Stimulated activated CD4-positive, alpha-beta T cell treated with anti-CD3 and anti-CD28 coated beads, Interleukin-15, amount 100 ng/mL, for 1 hour (primary cell): ENCODE measurements at places on chromosomes 7 and 10.

- DNase-seq = no peak
Measured at GRCh38 chr7:90607196-90607595, 11.1 kb downstream of the CDK14 start.

DNA sequence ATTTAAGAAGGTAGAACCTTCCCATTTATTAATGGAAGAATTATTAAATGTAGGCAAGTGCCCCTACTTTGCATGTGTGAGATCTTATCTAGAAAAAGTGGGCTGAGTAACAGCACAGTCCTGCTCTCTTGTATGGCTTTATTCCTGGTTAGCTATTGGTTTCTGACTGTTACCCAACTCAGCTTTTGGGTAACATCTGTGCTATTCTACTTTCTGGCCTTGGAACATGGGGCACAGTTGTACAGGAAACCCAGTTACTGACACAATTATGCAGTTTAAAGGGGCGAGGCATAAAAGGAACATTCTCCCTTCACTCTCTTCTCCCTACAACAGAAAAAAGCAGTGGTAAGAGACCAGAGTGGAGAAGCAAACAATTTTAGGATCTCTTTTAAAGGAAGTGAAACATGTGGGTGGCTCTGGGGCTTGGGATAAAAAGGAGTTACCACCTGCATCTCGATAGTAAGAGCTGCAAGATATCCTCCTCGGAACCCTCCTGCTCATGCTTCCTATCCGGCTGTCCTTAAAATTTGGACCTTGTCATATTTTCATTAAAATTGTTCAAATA lies 16.0 kb downstream of the NUDT5 start:
- no peak for DNase-seq

- DNase-seq = no peak
Measured at GRCh38 chr10:86361156-86362128, 5.2 kb downstream of the GRID1 start.

- no peak for DNase-seq
Measured at GRCh38 chr7:29811586-29811985, 5.3 kb downstream of the WIPF3 start.

GRCh38 chr7:93530701-93531100 lies 43.8 kb downstream of the CALCR start:
- no peak for DNase-seq

- DNase-seq = no peak
Measured at GRCh38 chr10:43197834-43198681, 59.8 kb downstream of the CSGALNACT2 start.

GRCh38 chr10:104306897-104307296 lies 31.4 kb downstream of the ITPRIP start:
- DNase-seq = no peak

DNA sequence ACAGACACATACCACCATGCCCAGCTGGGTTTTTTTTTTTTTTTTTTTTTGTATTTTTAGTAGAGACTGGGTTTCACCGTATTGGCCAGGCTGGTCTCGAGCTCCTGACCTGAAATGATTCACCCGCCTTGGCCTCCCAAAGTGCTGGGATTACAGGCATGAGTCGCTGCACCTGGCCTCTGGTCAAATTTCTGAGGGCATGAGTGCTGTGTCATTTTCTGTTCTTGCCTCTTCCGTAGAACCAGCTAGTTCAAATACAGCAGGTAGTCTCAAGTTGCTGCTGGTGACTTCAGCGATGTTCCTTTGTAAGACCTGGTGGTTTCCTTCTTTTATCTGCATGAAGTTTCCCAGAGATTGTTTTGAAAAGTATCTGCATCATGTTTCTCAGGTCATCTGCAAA lies 134.8 kb upstream of the SHH start:
- no peak for DNase-seq

- no peak for DNase-seq
Measured at GRCh38 chr10:58173391-58173790, 94.3 kb downstream of the IPMK start.

DNA sequence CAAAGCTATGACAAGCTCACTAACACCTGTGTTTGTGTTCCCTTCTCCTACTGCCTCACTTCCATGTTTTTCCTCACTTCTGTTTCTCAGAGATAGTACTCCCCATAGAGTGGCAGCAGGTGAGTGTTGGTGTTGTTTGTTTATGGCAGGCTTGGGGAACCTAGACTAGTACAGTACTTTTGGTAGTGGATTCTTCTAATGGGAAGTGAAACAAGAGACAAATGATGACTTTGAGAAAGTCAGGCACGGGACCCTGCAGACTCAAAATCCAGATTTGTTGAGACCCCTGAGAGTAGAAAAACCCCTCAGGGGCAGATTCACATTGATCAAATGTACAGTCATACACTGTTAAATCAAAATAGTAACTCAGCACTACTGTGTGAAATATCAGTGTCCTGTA lies 6.4 kb upstream of the CFAP69 start:
- no peak for DNase-seq
